Left ventricle myocardium inferior (tissue), 1 donor: ENCODE measurements at places on chromosomes 6 and 20. TPM values are rescaled to one million over a fixed set of nuclear protein-coding genes. Genes with fewer than 3 reads are reported as not detected.
A peak's percentile ranks its signal among the peaks of the same experiment; 100 is the strongest.

DNA sequence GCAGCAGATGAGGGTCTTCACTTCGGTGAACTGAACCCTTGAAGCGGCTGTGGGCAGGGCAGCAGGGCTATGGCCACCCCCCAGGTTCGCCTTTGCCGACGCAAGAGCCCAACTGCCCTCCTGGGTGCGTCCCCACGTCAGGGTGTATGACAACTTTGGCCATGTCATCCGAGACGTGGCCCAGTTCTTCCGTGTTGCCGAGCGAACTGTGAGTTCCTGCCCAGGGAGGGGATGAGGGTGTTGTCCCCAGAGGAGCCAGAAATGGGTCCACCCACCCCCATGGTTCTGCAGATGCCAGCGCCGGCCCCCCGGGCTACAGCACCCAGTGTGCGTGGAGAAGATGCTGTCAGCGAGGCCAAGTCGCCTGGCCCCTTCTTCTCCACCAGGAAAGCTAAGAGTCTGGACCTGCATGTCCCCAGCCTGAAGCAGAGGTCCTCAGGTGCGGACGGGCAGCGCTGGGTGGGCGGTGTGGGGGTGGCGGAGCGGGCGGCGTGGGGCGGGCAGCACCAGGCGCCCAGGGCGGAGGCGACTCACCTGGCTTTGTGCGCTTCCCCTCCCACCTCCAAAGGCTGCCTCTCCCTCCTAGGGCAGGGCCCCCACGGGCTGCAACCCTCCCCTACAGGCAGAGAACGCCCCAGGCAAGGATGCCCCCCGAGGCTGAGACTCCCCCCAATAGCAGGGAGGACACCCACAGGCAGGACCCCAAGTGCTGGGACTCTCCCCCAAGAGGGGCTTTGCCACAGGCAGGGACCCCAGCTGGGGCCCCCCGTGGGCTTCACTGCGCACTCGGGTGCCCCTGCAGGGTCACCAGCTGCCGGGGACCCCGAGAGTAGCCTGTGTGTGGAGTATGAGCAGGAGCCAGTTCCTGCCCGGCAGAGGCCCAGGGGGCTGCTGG is 6.2 kb upstream of the TNFRSF6B start:
- peaks cover 9% of the 10 kb centered on the region for H3K36me3 ChIP-seq
- H3K27ac ChIP-seq: no peak overlapping the region
- no peak overlapping the region for H3K4me3 ChIP-seq
- H3K4me1 ChIP-seq: peaks cover 60% of the 10 kb centered on the region

- no peak overlapping the region for H3K4me3 ChIP-seq
- no peak overlapping the region for H3K27ac ChIP-seq
- H3K36me3 ChIP-seq: no peaks in the 10 kb centered on the region
- H3K27me3 ChIP-seq: no peaks in the 10 kb centered on the region
- peak; percentile 13 for DNase-seq
Observed at GRCh38 chr6:170087941-170088581, 202.8 kb downstream of the DLL1 start.

- H3K4me3 ChIP-seq: no peak overlapping the region
- H3K27me3 ChIP-seq: no peaks in the 10 kb centered on the region
- H3K36me3 ChIP-seq: peaks cover 74% of the 10 kb centered on the region
- H3K4me1 ChIP-seq: peaks cover 11% of the 10 kb centered on the region
- no peak for DNase-seq
Observed at GRCh38 chr6:157203312-157203744, 120.0 kb downstream of the TMEM242 start.

- no peaks in the 10 kb centered on the region for H3K36me3 ChIP-seq
- peaks cover 19% of the 10 kb centered on the region for H3K4me1 ChIP-seq
- no peaks in the 10 kb centered on the region for H3K27me3 ChIP-seq
- H3K4me3 ChIP-seq: no peak overlapping the region
- no peak for DNase-seq
- H3K27ac ChIP-seq: peak overlapping the region; percentile 78
Observed at GRCh38 chr20:49791165-49791564, 21.5 kb upstream of the SLC9A8 start.

DNA sequence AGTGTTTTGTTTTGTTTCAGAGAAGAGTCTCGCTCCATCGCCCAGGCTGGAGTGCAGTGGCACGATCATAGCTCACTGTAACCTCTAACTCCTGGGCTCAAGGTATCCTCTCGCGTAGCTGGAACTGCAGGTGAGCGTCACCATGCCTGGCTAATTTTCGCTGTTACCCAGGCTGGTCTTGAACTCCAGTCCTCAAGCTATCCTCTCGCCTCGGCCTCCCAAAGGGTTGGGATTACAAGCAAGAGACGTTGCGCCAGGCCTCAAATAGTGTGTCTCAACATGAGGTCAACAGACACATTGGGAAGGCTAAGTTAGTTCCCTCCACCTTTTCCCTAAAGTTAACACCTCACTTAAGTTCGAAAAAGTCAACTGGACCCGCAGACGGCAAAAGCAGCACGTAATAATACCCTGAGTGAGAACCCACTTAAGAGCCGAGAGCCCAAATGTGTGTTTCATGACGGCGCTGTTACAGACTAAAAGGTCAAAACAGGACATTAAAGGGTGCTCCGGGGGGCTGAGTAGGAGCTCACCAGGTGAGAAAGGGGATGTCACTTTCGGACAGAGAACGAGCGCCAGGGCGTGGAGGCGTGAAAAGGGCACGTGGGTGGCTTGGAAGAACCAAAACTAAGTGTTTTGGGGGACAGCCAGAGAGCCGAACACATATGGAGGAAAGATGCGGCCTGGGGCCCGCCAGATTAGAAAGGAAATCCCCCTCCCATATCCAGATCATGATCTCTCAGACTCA is 499 bp downstream of the TTI1 start:
- no peaks in the 10 kb centered on the region for H3K27me3 ChIP-seq
- peaks cover 71% of the 10 kb centered on the region for H3K4me1 ChIP-seq
- no peak for DNase-seq
- peaks cover 4% of the 10 kb centered on the region for H3K36me3 ChIP-seq
- H3K4me3 ChIP-seq: peak overlapping the region; percentile 97
- peak overlapping the region; percentile 98 for H3K27ac ChIP-seq

The VTA1 gene
- 33.2 TPM for total RNA-seq

The OR2B6 gene
- not detected for total RNA-seq

The SERPINB1 gene
- total RNA-seq: 23.4 TPM

The SAPCD1 gene
- not detected for total RNA-seq
